NCI-H1417 treated with DMSO at 0.1 percent for 48 hours (cell line): ENCODE measurements at places on chromosomes 5 and 9.

- DNase-seq, result no peak
Measured at GRCh38 chr5:91305640-91306039, 77.5 kb downstream of the ARRDC3 start.

- no peak for DNase-seq
Measured at GRCh38 chr5:135020111-135020895, 13.7 kb downstream of the PITX1 start.

GRCh38 chr5:139251281-139251687, 42.3 kb upstream of the MATR3 start:
- DNase-seq, result no peak

- DNase-seq, result no peak
Measured at GRCh38 chr5:169339869-169340268, 38.9 kb upstream of the SLIT3 start.

- DNase-seq, result no peak
Measured at GRCh38 chr5:139744471-139745131, 51.0 kb upstream of the PSD2 start.

- DNase-seq, result no peak
Measured at GRCh38 chr5:122761115-122761514, 13.8 kb upstream of the SNX2 start.

GRCh38 chr9:114957558-114957957, 27.2 kb upstream of the TNFSF8 start:
- no peak for DNase-seq

GRCh38 chr9:75188756-75189155, 100.4 kb downstream of the OSTF1 start:
- DNase-seq, result no peak

DNA sequence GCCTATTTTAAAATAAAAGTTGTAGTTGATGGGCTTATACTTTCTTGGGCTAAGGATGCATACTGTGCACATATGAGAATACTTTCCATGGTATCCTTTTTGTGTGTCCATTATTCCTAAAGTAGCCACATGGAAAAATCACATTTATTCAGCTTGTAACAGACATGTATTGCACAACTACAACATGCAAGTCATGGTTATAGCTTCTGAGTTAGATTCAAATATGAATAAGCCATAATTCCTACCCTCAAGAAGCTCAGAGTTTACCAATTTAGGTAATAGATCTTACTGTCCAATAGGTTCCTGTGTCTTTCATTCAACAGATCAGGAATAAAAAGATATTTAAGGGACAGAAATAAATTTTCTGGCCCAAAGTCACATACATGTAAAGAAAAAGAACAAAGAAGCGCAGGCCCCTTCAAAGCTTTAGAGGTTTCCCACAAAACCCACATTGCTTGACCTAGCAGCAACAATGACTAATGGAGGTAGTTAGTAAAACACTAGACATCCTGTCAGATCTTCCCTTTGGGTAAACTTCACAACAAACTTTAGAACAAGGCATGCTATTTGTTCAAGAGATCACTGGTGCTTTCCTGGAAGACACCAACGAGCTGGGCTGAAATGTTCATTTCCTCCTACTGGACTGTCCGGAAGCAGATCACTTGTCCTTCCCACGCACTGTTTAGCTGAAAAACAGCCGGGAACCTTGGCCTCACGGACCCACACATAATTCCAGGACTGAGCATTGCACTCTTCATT, 78.4 kb upstream of the ITGA1 start:
- DNase-seq, result no peak

DNA sequence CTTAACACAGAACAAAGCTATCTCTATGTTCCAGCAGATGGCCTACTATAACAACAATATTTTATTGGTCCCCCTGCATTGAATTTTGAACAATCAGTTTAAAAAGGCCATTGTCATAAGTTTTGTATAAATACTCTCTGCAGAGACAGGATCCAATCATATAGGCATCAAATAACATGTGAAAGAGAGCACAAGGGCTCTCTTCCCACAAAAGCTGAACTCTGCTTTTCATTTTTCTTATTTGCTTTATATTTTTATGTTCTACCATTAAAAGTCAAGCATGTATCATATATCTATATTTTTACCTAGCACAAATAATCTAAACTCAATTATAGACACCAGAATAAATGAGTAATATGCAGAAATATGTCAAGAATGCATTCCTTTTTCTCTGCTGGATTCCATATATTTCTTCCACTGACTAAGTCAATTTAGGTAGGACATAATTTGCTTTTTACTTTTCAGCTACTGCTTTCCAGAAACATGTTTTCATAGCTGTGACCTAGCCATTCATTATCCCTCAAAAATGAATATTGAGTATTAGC, 143.6 kb downstream of the CDH9 start:
- DNase-seq, result no peak

- DNase-seq, result no peak
Measured at GRCh38 chr5:171614971-171615653, 170.5 kb upstream of the SMIM23 start.

GRCh38 chr5:38764937-38765391, 80.8 kb upstream of the OSMR start:
- DNase-seq, result no peak

- no peak for DNase-seq
Measured at GRCh38 chr5:76085243-76085579, 2.0 kb downstream of the SV2C start.
